ENCODE measurements at places on chromosomes 1 and 21.

GRCh38 chr1:164561007-164561406, 2.0 kb downstream of the PBX1 start:
- peak overlapping the region; percentile 56 for H3K4me3 ChIP-seq
- no peaks in the 10 kb centered on the region for H3K4me1 ChIP-seq
- H3K36me3 ChIP-seq, result no peaks in the 10 kb centered on the region
- H3K27me3 ChIP-seq, result no peaks in the 10 kb centered on the region

- no peaks in the 10 kb centered on the region for H3K36me3 ChIP-seq
- no peak overlapping the region for H3K4me3 ChIP-seq
- H3K4me1 ChIP-seq, result no peaks in the 10 kb centered on the region
- no peak overlapping the region for H3K27ac ChIP-seq
Observed at GRCh38 chr1:194227161-194227560, 1040.7 kb upstream of the B3GALT2 start.

- DNase-seq, result no peak
- no peaks in the 10 kb centered on the region for H3K36me3 ChIP-seq
- H3K4me1 ChIP-seq, result no peaks in the 10 kb centered on the region
Observed at GRCh38 chr1:169245706-169246105, 121.9 kb downstream of the NME7 start.

DNA sequence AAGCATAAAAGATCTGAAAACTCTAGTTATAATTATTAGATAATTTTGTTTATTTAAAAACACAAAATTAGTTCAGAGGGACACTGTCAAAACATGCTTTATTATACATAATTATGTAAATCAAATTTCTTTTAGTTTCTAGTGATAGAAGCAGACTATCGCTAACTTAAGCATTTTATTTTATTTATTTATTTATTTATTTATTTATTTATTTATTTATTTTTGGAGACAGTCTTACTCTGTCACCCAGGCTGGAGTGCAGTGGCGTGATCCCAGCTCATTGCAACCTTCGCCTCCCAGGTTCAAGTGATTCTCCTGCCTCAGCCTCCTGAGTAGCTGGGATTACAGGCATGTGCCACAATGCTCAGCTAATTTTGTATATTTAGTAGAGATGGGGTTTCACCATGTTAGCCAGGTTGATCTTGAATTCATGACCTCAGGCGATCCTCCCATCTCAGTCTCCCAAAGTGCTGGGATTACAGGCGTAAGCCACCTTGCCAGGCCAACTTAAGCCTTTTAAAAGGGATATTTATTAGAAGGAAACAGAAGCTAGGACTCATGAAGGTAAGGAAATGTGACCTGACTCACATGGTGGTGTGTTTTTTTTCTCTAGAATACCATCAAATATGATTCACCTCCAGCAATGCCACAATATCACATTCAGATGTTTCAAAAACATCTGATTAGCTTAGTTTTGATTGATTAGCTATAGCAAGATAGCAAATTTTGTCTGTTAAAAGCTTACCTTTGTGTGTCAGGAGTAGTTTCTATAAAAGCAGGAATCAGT, 1357.4 kb upstream of the ADGRL4 start:
- H3K36me3 ChIP-seq, result no peaks in the 10 kb centered on the region
- H3K27me3 ChIP-seq, result no peaks in the 10 kb centered on the region
- no peak overlapping the region for H3K27ac ChIP-seq
- H3K4me1 ChIP-seq, result no peaks in the 10 kb centered on the region
- H3K4me3 ChIP-seq, result no peak overlapping the region

DNA sequence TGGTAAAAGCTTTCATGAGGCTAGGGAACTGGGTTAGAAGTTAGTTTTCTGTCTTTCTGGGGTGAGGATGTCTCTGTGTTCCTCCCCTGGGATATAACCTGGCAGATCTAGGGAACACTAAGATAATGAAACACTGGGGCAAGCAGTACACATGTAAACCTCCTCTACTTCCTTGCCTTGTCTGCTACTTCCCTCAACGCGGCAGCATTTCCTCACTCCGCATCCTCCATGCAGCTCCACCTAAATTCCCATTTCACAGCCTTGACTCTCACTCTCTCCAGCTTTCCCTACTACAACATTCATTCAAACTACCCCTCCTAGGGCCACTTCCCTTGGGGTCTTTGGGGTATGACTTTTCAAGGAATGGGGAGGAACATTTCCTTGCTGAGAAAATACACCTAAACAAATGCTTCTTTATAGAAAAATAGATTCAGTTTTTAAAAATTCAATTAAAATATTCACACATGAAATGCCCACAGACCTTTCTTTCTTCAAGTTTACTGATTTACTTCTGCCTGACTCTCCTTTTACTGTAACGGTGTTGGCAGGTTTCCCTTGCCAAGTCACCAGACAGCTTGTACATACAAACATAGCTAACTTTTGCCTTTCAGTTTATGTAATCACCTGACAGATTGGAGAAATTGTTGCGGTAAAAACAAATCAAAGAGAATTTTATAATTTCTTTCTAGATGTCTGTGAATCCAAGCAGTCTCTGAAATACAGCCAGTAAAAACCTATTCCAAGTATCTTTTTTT, 90.1 kb downstream of the TNFSF18 start:
- H3K27me3 ChIP-seq, result no peaks in the 10 kb centered on the region
- H3K36me3 ChIP-seq, result no peaks in the 10 kb centered on the region
- DNase-seq, result no peak
- no peaks in the 10 kb centered on the region for H3K4me1 ChIP-seq
- H3K4me3 ChIP-seq, result no peak overlapping the region

GRCh38 chr1:114033216-114033706, 54.0 kb downstream of the OLFML3 start:
- H3K27me3 ChIP-seq, result no peaks in the 10 kb centered on the region
- DNase-seq, result no peak
- no peaks in the 10 kb centered on the region for H3K4me1 ChIP-seq
- H3K4me3 ChIP-seq, result no peak overlapping the region

DNA sequence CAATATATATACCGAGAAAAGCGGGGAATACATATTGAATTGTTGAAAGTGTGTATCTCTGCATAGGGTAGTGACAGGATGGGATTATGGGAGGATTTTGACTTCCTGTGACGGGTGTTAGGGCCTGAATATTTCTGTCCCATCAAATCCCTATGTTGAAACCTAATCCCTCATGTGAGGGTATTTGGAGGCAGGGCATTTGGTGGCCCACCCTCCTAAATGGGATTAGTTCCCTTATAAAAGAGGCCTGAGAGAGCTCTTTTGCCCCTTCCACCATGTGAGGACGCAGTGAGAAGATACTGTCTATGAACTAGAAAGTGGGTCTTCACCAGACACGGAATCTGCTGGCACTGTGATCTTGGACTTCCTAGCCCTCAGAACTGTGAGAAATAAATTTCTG, 137.3 kb downstream of the ZSCAN20 start:
- no peak overlapping the region for H3K27ac ChIP-seq
- no peaks in the 10 kb centered on the region for H3K36me3 ChIP-seq
- no peak overlapping the region for H3K4me3 ChIP-seq
- DNase-seq, result no peak

GRCh38 chr1:35856964-35857363, 26.0 kb upstream of the AGO1 start:
- DNase-seq, result no peak
- H3K36me3 ChIP-seq, result no peaks in the 10 kb centered on the region
- H3K27me3 ChIP-seq, result no peaks in the 10 kb centered on the region

All from breast epithelium (tissue), 4 donors.